ENCODE measurements at places on chromosomes 7 and 10.

- DNase-seq: no peak
Measured at GRCh38 chr10:22655312-22655981, 58.9 kb downstream of the PIP4K2A start.

- no peak for DNase-seq
Measured at GRCh38 chr10:118383063-118383689, 41.1 kb upstream of the FAM204A start.

DNA sequence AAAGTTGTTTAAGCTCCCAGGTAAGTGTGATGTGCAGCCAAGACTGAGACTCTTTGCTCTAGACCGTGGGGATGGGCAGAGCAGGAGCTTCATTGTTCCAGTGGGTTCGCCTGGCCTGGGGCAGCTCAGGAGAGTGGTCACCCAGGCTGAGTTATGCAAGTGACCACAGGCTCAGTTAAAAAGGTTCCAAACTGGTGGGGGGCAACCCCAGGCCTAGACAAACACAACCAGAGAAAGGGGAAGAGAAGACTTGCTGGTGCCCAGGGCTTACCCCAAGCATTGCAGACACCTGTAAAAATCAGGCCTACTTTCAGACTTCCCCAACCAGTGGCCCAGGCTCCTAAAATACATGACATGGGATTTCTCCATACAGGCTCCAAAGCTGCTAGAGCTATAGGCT is 21.6 kb downstream of the CREB3L2 start:
- no peak for DNase-seq

- DNase-seq: no peak
Measured at GRCh38 chr7:1311406-1312135, 78.9 kb downstream of the UNCX start.

GRCh38 chr7:152677808-152678670 is 2.1 kb upstream of the XRCC2 start:
- DNase-seq: no peak

GRCh38 chr10:108362296-108362695 is 1197.8 kb upstream of the SORCS1 start:
- DNase-seq: no peak

DNA sequence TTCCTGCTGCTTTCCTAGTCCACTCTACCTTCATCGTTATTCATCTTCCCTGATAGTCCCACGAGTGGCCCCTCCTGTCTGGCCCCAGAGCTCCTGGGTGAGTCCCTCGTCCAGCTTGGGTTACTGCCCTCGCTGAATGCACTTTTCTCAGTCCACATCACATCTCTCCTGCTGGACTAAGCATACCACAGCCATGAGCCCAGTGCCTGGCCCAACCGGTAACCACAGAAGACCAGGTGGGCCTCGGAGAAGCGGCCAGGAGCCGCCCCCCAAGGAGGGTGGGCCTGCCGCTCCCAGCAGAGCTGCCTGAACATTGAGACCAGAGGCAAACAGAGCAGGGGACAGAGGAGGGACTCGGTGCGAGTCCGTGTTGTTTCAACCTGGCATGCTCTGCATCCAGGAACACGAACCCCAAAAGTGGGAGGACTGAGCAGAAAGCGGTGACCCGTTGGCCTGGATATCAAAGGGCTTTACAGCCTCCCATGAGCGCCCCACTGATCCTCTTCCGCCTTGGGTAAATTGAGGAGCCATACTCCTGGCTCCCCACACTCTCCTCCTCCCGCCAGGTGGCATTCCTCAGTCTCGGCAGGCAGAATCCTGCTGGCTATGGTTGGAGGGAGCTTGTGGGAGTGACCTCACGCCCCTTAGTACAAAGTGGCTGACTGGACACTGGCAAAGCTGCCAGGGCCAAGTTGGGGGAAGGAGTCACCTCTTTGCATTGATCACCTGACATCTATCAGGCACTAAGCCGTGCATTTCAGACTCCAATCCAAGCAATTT is 13.3 kb downstream of the TMEM72 start:
- no peak for DNase-seq

- no peak for DNase-seq
Measured at GRCh38 chr7:94449151-94449725, 54.5 kb downstream of the COL1A2 start.
